ENCODE measurements at places on chromosomes 7 and 10.

DNA sequence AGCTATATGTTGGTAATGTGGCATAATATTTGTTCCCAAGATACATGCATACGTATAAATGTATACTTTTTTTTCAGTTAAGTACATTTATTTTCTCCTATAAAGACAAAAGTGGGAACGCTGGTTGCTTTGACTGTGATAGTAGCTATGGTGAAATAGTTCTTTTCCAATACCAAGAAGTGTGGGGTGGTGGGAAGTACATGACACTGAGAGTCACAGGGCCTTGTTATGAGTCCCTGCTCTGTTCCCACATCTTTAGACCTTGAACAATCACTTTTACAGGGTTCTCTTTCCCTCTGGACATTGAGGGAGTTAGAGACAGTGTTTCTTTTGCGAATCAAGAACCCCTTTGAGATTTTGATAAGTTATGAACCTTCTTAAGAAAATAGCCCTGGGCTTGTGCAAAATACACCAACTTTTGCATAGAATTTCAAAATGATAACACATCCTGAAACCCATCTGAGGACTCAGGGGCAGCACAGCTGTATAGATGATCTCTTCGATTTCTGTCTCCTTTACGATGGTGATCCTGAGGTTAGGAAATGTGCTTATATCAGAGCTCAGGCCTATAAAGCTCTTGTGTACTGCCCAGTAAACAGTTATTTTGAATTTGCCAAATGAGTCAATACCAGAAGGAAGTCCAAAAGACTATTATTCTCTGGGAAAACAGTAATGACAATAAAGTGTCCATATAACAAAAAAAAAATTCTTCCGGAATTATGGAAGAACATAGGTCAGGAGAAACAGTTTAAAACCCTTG, 1.1 kb downstream of the LMOD2 start:
- no peak for DNase-seq

DNA sequence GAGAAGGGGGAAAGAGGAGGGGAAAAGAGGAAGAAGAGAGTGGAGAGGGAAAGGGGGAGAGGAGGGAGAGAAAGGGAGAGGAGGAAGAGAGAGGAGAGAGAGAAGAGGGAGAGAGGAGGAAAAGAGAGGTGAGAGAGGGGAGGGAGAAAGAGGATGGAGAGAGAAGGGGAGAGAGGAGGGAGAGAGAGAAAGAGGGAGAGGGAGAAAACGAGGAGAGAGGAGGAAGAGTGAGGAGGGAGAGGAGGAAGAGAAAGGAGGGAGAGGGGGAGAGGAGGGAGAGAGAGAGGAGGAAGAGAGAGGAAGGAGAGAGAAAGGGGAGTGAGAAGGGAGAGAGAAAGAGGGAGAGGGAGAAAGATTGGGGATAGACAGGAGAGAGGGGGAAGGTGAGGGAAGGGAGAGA, 197.6 kb upstream of the FOXK1 start:
- no peak for DNase-seq

- DNase-seq: no peak
Observed at GRCh38 chr7:43513251-43513650, 69.7 kb upstream of the STK17A start.

GRCh38 chr10:16792675-16793074, 24.5 kb downstream of the RSU1 start:
- DNase-seq: no peak

GRCh38 chr7:78768859-78769258, 684.6 kb downstream of the MAGI2 start:
- no peak for DNase-seq

- DNase-seq: no peak
Observed at GRCh38 chr10:89793649-89794254, 92.4 kb downstream of the KIF20B start.

DNA sequence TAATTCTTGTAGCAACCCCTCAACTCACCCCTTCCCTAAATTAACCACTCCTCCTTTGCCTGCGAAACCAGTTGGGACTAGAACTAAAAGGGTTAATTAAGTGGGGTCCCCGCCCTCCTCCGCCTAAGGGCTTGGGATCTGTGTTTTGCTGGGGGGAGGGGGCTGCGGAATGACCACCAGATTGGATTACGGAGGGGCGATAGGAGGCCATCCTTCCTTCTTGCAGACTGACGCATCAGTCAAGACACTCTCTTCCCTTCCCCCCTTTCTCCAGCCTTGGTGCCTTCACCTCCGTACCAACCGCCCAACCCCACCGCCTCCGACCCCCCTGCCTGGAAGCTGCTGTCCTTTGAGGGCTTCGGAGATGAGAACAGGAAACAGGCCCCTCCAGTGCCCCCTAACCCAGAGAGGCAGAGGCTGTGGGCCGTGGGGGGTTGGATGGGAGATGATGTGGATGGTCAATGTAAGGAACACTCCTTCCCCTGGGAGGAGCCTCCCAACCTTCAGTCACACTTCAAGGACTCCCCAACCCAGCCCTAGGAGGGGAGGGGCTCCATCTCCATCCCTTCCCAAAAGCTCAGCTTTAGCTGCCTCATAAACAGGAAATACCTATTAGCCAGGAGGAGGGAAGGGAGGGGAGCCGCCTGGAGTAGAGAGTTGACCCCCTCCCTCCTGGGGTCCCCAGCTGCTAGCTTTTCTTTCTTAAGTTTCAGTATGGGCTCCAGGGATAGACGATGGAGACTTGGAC, 997 bp upstream of the LDB1 start:
- no peak for DNase-seq

- no peak for DNase-seq
Observed at GRCh38 chr7:11021468-11021867, 47.8 kb downstream of the PHF14 start.

DNA sequence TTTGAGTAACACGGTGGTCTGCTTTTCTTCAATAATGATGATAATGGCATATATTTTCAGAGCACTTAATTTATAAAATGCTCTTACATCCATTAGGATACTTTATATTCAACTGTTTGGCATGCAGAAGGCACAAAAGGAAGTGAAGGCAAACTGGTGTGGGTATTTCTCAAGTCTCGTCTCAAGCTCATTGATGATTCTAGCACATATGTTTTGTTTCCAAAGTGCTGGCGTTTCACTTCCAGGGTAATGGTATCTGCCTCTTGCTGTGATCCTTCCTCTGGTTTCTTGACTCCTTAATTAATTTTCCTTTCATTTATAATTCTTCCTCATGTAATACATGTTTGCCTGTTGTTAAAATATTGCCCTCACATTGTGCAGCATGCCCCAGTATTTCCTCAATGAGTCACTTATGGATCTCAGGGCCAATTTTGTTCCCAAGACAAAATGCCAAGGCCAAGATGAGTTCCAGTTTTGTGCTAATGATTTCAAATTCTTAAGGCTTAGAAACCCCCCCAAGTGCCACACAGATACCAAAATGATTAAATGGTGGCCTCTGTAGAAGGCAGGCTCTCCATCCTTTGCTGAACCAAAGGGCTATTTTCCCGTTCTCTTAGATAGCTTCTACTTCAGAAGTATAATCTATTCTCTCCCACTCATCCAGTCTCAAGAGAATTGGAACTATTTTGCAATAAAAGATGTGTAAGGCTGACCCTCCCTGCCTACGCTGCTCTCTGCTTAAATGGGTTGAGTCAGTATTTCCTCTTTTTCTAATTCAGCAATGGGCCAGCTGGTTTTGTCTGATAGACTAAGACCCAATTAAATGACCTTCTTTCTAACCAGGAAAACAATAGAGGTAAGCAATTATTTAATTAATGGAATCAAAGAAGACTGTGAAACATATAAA, 171.2 kb downstream of the ZNF365 start:
- DNase-seq: no peak

- no peak for DNase-seq
Observed at GRCh38 chr7:45390180-45390579, 184.0 kb upstream of the ADCY1 start.

DNA sequence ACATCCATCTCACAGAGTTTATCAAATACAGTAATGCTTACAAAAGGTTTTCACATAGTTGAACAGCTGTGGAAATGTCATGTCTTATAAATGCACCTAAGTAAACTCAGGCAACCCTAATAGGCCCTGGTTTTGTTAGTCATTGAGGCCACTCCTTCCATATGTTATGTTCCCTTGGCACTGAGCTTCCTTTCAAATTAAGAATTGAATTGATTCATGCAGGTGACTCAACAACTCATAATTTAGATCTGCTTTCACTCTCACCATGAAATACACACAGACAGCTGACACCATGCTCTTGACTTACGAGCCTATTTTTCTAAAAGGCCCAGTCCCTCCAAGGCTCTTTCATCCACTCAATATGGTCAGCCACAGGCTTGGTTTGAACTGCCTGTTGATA, 476.9 kb downstream of the KCNMA1 start:
- no peak for DNase-seq

DNA sequence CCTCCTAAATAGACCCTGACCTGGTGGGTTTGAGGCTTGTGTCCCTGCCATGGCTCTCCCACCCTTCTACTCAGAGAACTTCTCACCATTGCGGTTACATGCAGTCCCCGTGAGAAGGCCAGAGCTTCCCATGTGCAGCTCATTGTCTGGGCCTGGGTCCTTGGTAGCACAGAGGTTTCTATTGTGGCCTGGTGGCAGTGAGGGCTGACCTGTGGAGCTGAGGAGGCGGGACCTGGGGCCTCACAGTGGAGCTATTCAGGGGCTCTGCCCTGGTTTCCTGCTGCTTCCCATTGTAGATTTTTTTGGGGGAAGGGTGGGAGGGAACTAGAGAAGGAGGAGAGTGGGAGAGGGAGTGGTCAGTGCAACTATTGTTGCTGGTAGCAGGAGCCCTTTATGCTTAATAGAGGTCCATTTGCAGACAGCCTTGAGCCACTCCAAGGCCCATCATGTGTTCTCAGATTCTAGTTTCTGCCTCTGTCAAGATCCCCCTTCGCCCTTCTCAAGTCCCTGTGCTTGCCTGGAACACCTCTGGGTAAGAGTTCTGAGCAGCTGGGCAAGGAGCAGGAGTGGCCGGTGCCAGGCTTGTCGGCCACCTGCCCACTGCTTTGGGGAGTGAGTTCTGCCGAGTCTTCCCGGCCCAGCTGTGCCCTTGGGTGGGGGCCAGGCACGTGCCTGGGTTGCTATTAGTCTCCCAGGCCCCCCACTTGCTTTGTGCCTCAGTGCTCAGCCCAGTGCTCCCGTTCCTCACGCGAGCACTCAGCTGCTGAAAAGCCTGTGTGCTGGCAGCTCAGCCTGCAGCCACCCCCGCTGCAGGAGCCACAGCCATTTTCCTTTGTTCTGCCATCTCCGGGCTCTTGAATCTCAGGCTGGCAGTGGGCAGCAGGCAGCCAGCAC, 10.7 kb downstream of the TSPAN14 start:
- DNase-seq: no peak

DNA sequence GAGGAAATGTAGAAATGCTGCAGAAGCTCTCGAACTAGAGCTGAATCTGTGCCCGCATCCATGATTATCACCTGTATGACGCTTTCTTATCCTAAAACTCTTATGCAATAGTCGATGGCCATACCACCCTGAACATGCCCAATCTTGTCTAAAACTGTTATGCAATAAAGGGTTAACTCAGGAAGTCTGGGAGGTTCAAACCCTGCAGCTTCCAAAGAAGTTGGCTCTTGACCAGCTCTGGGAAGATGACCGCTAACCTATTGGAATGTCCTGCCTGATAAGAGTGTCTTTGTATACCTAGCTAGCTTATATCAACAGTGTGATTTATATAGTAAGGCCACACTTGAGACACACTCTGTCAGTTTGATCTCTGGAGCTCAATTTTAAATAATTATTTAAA, 3.4 kb upstream of the C10orf88 start:
- no peak for DNase-seq

- no peak for DNase-seq
Observed at GRCh38 chr7:152115021-152115718, 89.7 kb downstream of the GALNT11 start.

DNA sequence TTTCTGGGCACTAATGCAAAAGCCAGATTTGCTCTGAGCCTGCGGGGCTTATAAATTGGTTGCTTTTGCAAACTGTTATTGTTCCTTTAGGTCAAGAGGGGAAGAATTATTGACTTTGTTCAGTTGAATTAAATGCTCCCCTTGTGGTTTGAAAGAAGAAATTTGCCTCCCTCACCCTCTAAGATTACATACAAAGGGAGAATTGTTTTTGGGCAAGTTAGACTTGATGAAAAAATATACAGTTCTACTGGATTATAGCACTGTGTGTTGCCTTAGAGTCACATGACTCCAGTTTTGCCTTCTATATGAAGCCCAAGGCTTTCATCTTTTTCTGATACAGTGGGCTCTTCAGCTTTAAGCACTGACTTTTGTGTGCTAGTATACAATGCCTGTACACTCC, 1265.8 kb upstream of the LRRTM3 start:
- DNase-seq: no peak

GRCh38 chr10:104036518-104037260, 49.0 kb downstream of the COL17A1 start:
- DNase-seq: no peak

GRCh38 chr10:86354761-86355540, 11.6 kb downstream of the GRID1 start:
- no peak for DNase-seq

DNA sequence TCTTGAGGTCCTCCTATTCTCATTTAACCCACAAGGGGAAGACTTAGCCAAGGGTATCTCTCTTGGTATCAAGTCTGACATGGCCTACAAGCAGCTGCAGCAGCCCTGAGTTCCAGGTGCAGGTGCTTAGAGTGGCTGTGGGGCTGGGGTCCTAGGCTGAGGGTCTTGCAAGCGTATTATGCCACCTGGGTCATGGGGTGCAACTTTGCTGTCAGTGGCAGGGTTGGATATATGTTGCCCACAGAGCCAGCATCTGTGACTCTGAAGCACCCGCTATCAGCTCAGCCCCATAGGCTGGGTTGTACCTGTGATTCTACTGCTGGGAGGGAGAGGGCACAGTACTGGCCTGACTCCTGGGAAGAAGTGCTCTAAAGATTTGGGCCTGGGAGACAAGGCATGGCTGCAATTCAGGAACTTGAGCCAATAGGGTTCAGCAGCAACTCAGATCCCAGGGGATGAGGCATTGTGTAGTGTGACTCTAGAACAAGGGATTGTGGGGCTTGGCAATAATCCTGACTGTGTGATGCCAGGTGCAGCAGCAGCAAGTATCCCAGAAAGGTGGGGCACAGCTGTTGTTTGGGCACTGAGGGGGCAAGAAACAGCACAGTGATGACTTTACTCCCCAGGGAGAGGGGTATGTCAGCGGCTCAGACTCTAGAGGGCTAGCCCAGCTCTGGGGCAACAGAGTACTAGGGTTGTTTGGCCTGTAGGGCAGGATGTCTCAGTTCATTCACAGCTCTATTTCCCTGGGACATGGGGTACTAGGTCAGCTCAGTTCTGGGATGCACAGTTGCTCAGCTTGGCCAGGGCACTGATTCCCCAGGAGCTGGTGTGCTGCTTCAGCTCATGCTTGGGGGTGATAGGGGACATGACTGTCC, 41.4 kb downstream of the NEURL1 start:
- DNase-seq: no peak

- DNase-seq: peak; percentile 13
Observed at GRCh38 chr7:120857588-120858573, at the start of gene TSPAN12. TSS of gene TSPAN12 (minus strand) at chr7:120858144. CDS start at chr7:120856763, 1,381 bp downstream.

GRCh38 chr10:28177944-28178637, 124.8 kb downstream of the MPP7 start:
- no peak for DNase-seq

GRCh38 chr7:19439517-19439916, 269.3 kb downstream of the POLR1F start:
- no peak for DNase-seq

- no peak for DNase-seq
Observed at GRCh38 chr10:49094646-49095045, 20.7 kb downstream of the VSTM4 start.
